Natural killer cell (primary cell): ENCODE measurements at places on chromosomes 3 and 15. TPM values are rescaled to one million over a fixed set of nuclear protein-coding genes. Genes with fewer than 3 reads are reported as not detected.

DNA sequence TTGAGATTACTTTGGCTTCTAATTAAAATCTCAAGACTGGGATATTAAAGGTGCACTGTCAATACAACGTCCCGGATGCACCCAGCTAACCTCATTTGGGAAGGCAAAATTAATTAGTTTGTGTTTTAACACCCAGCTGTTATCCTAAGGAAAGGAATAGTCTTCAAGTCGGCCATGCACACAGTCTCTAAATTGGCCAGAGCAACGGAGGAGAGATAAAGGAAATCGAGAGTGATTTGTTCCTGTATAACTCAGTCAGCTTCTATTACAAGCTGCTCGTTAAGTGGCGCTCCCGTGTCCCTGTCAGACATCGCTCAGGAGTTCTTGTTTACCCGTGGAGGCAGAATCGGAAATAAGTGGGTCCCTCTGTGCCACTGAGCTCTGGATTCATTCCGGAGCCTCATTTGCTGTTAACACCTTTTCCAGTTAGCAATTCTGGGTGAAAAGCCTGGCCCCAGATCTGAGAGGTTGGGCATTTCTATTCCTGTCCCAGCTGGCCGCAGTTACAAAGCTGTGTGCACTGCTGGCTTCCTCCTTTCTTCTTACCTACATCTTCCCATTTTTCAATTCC lies 63.9 kb downstream of the ST8SIA2 start:
- no peaks in the 10 kb centered on the region for H3K4me1 ChIP-seq
- H3K27me3 ChIP-seq: no peaks in the 10 kb centered on the region
- H3K27ac ChIP-seq: no peak overlapping the region
- no peak for DNase-seq

GOLGA8N gene
- total RNA-seq: 72.9 TPM

KAT2B gene
- total RNA-seq: 146 TPM

DNA sequence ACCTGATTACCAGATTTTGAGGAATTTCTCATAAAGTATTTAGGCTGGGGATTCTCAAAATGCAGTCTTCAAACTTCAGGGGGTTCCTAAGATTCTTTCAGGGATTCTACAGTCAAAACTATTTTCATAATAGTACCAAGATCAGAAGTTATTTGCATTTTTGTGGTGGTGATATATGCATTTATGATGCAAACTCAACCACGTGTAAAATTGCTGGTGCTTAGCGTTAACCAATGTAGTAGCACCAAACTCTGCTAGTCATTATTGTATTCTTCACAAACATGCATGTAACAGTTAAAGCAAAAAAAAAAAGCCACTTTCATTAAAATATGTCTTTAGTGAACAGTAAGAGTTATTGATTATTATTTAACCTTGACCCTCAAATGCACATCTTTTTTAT lies 274.9 kb upstream of the DNAJC19 start:
- no peak for DNase-seq
- no peak overlapping the region for H3K4me3 ChIP-seq
- no peaks in the 10 kb centered on the region for H3K4me1 ChIP-seq
- no peak overlapping the region for H3K27ac ChIP-seq
- no peaks in the 10 kb centered on the region for H3K27me3 ChIP-seq
- no peaks in the 10 kb centered on the region for H3K36me3 ChIP-seq

GRCh38 chr3:132645058-132645457 lies 14.6 kb downstream of the ACAD11 start:
- DNase-seq: no peak
- H3K27me3 ChIP-seq: no peaks in the 10 kb centered on the region
- H3K4me3 ChIP-seq: no peak overlapping the region
- H3K36me3 ChIP-seq: peaks cover 6% of the 10 kb centered on the region
- H3K27ac ChIP-seq: no peak overlapping the region

DNA sequence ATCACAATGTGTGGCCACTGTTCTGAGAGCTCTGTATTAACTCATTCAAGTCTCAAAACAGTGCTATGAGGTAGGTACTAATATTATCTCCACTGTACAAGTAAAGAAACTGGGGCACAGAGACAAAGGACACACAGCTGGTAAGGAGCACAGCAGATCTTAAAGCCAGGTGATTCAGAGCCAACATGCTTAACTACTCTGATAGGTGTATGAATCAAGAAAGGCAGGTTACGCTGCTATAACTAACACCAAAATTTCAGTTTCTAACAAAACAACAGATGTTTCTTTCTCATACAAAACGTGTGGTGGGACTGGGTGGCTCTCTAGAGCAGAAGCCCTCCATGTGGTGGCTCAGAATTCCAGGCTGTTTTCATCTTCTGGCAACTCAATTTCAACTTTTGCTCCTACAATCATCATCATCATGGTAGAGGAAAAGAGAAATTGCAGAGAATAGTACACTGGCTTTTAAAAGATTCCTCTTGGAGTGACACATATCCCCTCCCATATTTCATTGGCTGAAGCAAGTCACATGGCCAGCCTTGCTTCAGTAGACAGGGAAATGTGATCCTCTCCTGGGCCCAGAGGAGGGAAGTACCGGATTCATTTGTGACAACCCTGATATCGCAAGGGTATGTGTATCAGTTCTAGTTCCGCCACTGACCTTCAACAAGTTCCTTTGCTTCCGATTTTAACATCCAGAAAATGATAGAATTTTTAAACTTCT lies 126.2 kb upstream of the PTX3 start:
- no peaks in the 10 kb centered on the region for H3K4me1 ChIP-seq
- no peak overlapping the region for H3K4me3 ChIP-seq
- H3K36me3 ChIP-seq: no peaks in the 10 kb centered on the region
- no peaks in the 10 kb centered on the region for H3K27me3 ChIP-seq

DNA sequence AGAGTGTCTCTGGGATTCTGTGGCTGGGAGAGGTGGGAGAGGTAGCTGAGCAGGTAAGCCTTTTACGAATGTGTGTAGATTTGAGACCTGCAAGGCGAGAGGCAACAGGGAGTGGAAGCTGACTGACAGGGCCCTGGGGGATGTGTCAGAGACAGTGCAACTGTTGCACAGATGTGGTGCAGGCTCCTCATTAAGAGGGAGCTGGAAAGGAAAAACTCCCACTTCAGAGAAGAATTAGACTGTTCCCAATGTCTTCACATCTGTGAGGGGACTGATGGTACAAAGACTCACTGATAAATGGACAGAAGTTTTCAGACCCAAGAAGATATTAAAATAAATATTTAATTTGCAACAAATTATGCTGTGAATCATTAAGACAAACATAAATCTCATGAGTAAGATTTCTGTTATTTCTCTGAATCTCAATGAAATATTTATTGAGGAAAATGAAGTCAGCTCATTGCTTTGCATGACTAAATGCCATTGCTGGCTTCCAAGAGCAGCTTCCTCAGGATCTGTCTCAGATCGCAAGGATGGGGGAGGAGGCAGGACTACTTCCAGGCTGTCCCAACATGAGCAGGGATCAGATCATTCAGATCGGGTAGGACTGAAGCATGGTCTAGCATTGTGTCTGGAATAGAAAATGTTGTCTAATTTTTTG lies 127.3 kb upstream of the ROPN1 start:
- no peaks in the 10 kb centered on the region for H3K4me1 ChIP-seq
- no peaks in the 10 kb centered on the region for H3K27me3 ChIP-seq
- no peak for DNase-seq
- H3K27ac ChIP-seq: no peak overlapping the region
- H3K36me3 ChIP-seq: no peaks in the 10 kb centered on the region

- H3K27me3 ChIP-seq: no peaks in the 10 kb centered on the region
- H3K4me3 ChIP-seq: no peak overlapping the region
- H3K36me3 ChIP-seq: no peaks in the 10 kb centered on the region
Measured at GRCh38 chr15:38029736-38030135, 95.3 kb downstream of the TMCO5A start.

HACL1 gene
- 37.3 TPM for total RNA-seq

- H3K36me3 ChIP-seq: no peaks in the 10 kb centered on the region
- H3K4me3 ChIP-seq: no peak overlapping the region
- peak; percentile 1 for DNase-seq
- H3K4me1 ChIP-seq: peaks cover 33% of the 10 kb centered on the region
- H3K27ac ChIP-seq: no peak overlapping the region
- no peaks in the 10 kb centered on the region for H3K27me3 ChIP-seq
Measured at GRCh38 chr15:99455789-99456160, 110.0 kb upstream of the MEF2A start.

DNA sequence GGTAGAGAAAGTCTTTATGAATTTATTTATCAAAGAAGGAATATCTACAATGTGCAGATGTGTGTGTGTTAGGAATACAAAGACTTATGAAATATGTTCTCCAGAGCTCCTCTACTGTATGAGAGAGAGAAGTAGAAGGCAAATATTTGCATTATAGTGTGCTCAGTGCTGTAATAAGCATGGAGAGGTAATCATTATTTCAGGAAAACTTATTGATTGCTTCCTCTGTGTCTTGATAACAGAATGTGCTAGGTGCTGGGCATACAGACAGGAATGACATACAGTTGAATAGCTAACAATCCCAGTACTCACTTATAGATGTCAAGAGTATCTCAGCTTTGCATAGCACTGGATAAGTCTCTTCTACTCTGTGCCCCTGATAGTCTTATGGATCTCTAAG lies 30.2 kb downstream of the ATG7 start:
- H3K27ac ChIP-seq: no peak overlapping the region
- H3K4me3 ChIP-seq: no peak overlapping the region
- peaks cover 33% of the 10 kb centered on the region for H3K36me3 ChIP-seq
- no peak for DNase-seq
- H3K27me3 ChIP-seq: no peaks in the 10 kb centered on the region
- peaks cover 23% of the 10 kb centered on the region for H3K4me1 ChIP-seq

CEMIP gene
- total RNA-seq: 0.07 TPM

- H3K27ac ChIP-seq: no peak overlapping the region
- no peaks in the 10 kb centered on the region for H3K4me1 ChIP-seq
- H3K36me3 ChIP-seq: no peaks in the 10 kb centered on the region
- no peak overlapping the region for H3K4me3 ChIP-seq
- no peaks in the 10 kb centered on the region for H3K27me3 ChIP-seq
- no peak for DNase-seq
Measured at GRCh38 chr3:115348951-115349745, 202.1 kb upstream of the ZBTB20 start.

DNA sequence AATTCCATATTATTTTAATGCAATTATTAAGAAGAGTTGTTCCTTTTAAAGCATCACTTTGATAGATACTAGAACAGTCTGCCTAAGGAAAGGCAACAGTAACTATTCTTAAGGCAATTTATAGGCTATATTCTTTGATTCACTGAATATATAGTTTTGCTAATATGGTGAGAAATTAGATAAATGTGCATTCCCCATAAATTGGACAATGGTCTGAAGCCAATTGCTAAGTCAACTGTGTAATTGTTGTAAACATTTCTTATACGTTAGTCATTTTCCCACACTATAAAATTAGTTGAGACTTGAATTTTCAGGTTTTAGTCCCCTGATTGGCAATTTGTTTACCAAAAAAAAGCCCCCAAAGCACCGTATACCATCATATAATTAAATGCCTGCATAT lies 263.0 kb upstream of the NECTIN3 start:
- H3K27me3 ChIP-seq: no peaks in the 10 kb centered on the region
- DNase-seq: no peak
- H3K4me3 ChIP-seq: no peak overlapping the region
- no peaks in the 10 kb centered on the region for H3K36me3 ChIP-seq
- H3K4me1 ChIP-seq: no peaks in the 10 kb centered on the region

DNA sequence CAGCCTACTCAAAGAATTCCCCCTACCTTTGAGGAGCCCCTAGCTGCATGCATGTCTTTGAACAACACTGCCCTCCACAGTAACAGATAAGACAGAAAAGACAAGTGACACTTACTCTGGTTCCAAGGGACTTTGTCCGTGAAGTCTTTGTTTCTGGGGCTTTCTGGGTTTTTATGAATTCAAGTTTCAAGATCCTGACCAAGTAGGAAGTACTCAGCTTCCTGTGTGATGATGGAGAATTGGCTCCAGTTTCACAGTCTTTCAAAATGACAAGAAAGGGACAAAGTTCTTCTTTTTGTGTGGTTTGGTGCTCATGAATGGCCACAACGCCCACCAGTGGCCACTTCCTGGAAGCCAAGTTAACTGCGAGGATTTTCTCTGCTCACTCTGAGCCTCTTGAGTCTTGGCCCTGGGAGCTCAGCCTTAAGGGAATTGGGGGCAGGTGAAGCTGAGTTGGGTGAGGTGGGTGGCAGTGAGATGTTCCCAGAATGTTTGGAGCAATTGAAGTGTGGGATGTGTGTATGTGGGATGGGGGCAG lies at the start of gene CCR1:
TSS of gene CCR1 (minus strand) at position 147 of the 538 bp plus-strand sequence. CDS start 4,000 bp downstream, outside the sequence.
- no peaks in the 10 kb centered on the region for H3K27me3 ChIP-seq
- peaks cover 66% of the 10 kb centered on the region for H3K4me1 ChIP-seq
- H3K27ac ChIP-seq: peak within 1 kb of the TSS; percentile 41
- peak; percentile 67 for DNase-seq
- H3K4me3 ChIP-seq: peak within 1 kb of the TSS; percentile 40

GRCh38 chr3:58299839-58300516 lies 6.1 kb upstream of the RPP14 start:
- H3K4me3 ChIP-seq: no peak overlapping the region
- peak; percentile 36 for DNase-seq
- no peak overlapping the region for H3K27ac ChIP-seq
- H3K27me3 ChIP-seq: no peaks in the 10 kb centered on the region
- H3K4me1 ChIP-seq: no peaks in the 10 kb centered on the region

FLNB gene
- total RNA-seq: 30.8 TPM

GRCh38 chr3:112464264-112464663 lies 35.0 kb downstream of the BTLA start:
- H3K4me1 ChIP-seq: peaks cover 6% of the 10 kb centered on the region
- no peaks in the 10 kb centered on the region for H3K27me3 ChIP-seq
- peaks cover 3% of the 10 kb centered on the region for H3K36me3 ChIP-seq

- no peak overlapping the region for H3K27ac ChIP-seq
- peaks cover 19% of the 10 kb centered on the region for H3K4me1 ChIP-seq
- H3K4me3 ChIP-seq: no peak overlapping the region
- H3K36me3 ChIP-seq: no peaks in the 10 kb centered on the region
- no peak for DNase-seq
- no peaks in the 10 kb centered on the region for H3K27me3 ChIP-seq
Measured at GRCh38 chr3:9246189-9246588, 3.3 kb downstream of the SRGAP3 start.

GRCh38 chr15:26081758-26082220 lies 218.7 kb upstream of the ATP10A start:
- H3K36me3 ChIP-seq: no peaks in the 10 kb centered on the region
- DNase-seq: no peak
- peak overlapping the region; percentile 45 for H3K27ac ChIP-seq

LYSMD2 gene
- total RNA-seq: 8.6 TPM

- H3K4me1 ChIP-seq: peaks cover 8% of the 10 kb centered on the region
- H3K36me3 ChIP-seq: no peaks in the 10 kb centered on the region
- no peak overlapping the region for H3K27ac ChIP-seq
- no peak for DNase-seq
- H3K4me3 ChIP-seq: no peak overlapping the region
Measured at GRCh38 chr3:142963234-142963515, 299 bp downstream of the PAQR9 start.

DNA sequence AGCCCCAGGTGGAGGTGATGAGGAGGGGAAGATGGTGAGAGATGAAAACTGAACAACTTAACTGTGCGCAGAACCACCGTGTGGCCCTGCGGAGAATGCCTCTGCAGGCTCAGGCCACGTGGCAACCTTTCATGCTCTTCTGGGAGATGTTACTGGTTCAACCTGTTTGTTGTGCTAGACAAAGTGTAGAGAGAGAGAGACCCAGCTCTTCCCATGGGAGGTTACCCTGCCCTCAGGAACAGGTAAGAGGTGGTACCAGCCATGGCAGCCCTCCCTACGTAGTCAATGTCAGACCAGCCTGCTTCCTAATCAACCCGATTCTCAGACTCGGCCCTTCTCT lies 37.0 kb upstream of the HACD2 start:
- H3K36me3 ChIP-seq: no peaks in the 10 kb centered on the region
- H3K27me3 ChIP-seq: no peaks in the 10 kb centered on the region
- H3K4me3 ChIP-seq: no peak overlapping the region
- no peak for DNase-seq
- H3K27ac ChIP-seq: no peak overlapping the region

PARP3 gene
- total RNA-seq: 5.6 TPM

GRCh38 chr3:54900838-54901591 lies 26.8 kb downstream of the LRTM1 start:
- no peaks in the 10 kb centered on the region for H3K4me1 ChIP-seq
- no peak overlapping the region for H3K4me3 ChIP-seq
- no peak for DNase-seq
- no peaks in the 10 kb centered on the region for H3K36me3 ChIP-seq
